Activated T-helper 1 cell treated with anti-CD3 and anti-CD28 coated beads, Interleukin-12 subunit alpha, Interleukin-12 subunit beta, Interleukin-2, Interleukin-4 antibody, amounts not matched to agents 30 ng/mL and 10 ng/mL and 1 ng/mL, durations not matched to agents 14 hours and 24 hours and 36 hours (primary cell): ENCODE measurements at places on chromosomes 1 and 21.

GRCh38 chr1:93690921-93691789, 9.5 kb upstream of the BCAR3 start:
- H3K27ac ChIP-seq, result no peak overlapping the region
- no peaks in the 10 kb centered on the region for H3K4me1 ChIP-seq
- H3K27me3 ChIP-seq, result peaks cover 22% of the 10 kb centered on the region
- no peaks in the 10 kb centered on the region for H3K36me3 ChIP-seq
- no peak for DNase-seq

DNA sequence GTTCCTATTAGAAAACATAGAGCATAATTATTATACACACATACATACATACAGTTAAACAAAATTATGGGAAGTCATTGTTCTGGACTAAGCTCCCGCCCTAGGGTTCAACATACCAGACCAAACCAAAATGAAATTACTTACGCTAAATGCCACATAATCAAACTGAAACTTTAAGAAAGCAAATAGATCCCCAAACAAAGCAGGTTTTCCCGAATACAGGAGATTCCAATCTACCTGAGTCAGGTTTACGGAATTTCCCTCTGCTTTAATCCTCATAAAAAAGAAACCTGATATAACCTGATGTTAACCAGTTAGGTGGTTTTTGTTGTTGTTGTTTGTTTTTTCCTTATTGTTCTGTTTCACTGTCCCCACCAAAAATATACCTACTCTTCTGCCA, 1886.9 kb downstream of the NCAM2 start:
- H3K36me3 ChIP-seq, result no peaks in the 10 kb centered on the region
- no peak overlapping the region for H3K4me3 ChIP-seq
- no peak for DNase-seq
- H3K27me3 ChIP-seq, result no peaks in the 10 kb centered on the region

DNA sequence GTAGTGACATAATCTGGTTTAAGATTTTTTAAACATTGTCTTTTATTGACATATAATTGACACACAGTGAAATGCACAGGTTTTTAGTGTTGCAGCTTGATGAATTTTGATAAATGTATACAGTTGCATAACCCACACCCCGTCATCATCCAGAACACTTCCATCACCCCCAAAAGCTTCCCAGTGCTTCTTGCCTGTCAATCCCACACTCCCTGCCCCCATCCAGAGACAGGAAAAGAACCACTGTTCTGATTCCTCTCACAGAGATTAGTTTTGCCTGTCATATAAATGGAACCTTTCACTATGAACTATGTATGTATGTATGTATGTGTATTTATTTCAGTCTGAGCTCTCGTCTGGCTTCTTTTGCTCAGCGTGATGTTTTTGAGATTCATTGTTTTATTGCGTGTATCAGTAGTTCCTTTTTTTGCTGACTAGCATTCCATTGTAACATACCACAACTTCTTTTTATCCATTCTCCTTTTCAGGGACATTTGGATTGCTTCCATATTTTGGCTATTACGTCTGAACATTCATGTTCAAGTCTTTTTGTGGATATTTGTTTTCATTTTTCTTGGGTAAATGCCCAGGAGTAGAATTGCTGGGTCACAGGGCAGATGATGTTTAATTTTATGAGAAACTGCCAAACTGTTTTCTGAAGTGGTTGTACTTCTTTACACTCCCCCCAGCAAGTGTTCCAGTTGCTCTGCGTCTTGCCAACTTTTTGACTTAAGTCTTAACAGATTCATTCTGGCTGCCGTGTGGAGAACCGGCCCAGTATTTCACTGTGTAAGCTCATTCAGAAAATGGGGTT, 8.7 kb downstream of the UBIAD1 start:
- DNase-seq, result no peak
- H3K4me1 ChIP-seq, result peaks cover 65% of the 10 kb centered on the region
- no peaks in the 10 kb centered on the region for H3K27me3 ChIP-seq
- H3K4me3 ChIP-seq, result peak overlapping the region; percentile 33
- peak overlapping the region; percentile 65 for H3K27ac ChIP-seq

- peaks cover 5% of the 10 kb centered on the region for H3K27me3 ChIP-seq
- H3K4me1 ChIP-seq, result no peaks in the 10 kb centered on the region
- no peak overlapping the region for H3K4me3 ChIP-seq
- no peak overlapping the region for H3K27ac ChIP-seq
- DNase-seq, result no peak
- H3K36me3 ChIP-seq, result no peaks in the 10 kb centered on the region
These were observed 159.9 kb downstream of the ZBTB18 start for GRCh38 chr1:244210884-244211558.

DNA sequence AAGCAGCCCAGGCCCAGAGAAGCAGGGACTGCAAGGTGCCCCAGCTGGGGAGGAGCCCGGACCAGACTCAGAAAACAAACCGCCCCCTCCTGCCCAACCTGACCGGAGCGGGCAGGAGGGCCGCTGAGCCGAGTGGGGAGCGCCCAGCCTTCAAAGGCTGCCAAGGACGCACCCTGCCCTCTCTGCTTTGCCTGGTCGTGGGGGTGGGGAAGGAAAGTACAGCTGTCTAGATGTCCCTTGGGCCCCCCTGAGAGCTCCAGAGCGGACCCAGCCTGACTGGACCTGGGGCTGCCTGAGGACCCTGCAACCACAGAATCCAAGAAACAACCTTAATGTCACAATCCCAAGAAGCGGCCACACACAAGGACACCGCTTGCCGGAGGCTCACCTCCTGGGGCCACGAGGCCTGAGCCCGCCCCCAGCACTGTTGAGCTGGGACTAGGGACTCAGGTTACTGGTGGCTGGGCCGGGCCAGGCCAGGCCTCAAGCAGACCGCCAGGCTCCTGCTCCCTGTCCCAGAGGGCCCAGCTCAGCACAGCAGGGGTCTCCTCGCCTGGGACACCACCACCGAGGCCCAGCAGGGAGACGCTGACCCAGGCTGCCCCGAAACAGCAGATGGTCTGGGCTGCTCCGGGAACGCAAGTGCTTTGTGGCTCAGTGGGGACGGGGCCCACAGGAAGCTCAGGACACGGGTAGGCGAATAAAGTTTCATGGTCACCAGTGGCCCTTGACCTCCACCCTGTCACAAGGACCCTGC, 1.4 kb downstream of the DVL1 start:
- peak overlapping the region; percentile 63 for H3K27ac ChIP-seq
- DNase-seq, result no peak
- H3K4me3 ChIP-seq, result peak overlapping the region; percentile 82
- no peaks in the 10 kb centered on the region for H3K36me3 ChIP-seq

DNA sequence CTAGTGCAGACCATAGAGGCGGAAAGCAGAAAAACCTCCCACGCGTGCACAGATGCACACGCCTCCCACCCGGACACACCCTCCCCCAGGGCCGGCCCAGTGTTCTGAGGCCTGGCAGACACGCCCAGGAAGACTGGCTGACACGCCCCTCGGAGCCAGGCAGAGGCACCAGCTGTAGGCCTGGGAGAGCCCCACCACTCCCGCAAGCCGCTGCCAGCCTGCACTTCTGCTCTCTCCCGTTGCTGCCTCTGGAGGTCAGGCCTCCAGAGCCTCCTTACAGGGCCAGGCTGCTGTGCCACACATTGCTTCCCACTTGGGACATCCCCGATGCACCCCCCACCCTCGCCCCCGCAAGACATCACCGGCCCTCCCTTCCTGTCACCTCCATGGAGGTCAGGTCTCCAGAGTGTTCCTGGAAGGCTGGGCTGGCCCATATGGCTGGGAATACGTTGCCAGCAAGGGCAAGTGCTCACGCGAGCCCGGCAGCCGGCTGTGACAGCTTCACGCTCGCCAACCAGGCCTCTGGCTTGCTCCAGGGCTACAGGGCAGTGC, 40.4 kb downstream of the CASZ1 start:
- DNase-seq, result peak; percentile 27
- no peaks in the 10 kb centered on the region for H3K4me1 ChIP-seq
- H3K27ac ChIP-seq, result no peak overlapping the region
- H3K4me3 ChIP-seq, result no peak overlapping the region
